ENCODE measurements at places on chromosomes 4 and X. TPM values are rescaled to one million over a fixed set of nuclear protein-coding genes. Genes with fewer than 3 reads are reported as not detected.

- DNase-seq, result no peak
Observed at GRCh38 chr4:7422898-7423180, 11.9 kb downstream of the PSAPL1 start.

GRCh38 chr4:147651563-147651962 lies 32.4 kb downstream of the PRMT9 start:
- DNase-seq, result no peak

DNA sequence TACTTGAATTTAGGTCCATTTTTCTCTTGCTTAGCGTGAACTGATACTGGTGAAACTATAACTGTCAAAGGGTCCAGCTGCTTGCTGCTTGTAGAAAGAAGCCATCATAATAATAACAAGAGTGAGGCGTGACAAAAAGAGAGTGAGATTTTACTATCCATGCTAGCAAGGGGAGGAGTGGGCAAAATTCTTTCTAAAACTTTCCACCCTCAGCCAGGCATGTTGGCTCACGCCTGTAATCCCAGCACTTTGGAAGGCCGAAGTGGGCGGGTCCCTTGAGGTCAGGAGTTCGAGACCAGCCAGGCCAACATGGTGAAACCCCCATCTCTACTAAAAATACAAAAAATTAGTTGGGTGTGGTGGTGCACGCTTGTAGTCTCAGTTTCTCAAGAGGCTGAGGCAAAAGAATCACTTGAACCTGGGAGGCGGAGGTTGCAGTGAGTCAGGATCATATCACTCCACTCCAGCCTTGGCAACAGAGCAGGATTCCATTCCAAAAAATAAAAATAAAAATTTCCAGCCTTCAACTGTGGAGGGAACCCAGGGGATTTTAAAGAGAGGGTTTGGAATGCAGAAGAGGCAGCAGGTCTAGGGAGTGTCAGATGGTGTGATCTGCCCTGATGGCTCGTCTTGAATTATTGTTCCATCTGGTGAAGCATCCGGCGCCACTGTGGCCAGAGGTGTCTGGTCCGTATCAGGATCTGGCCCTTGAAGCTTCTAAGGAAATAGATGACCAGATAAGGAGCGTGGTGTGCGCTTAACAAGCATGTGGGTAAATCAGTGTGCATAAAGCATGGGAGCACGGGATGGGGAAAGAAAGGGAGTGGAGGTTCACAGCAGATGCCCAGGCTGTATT lies 51.8 kb downstream of the LRP2BP start:
- no peak for DNase-seq

The ZFX gene
- 64.6 TPM for total RNA-seq

DNA sequence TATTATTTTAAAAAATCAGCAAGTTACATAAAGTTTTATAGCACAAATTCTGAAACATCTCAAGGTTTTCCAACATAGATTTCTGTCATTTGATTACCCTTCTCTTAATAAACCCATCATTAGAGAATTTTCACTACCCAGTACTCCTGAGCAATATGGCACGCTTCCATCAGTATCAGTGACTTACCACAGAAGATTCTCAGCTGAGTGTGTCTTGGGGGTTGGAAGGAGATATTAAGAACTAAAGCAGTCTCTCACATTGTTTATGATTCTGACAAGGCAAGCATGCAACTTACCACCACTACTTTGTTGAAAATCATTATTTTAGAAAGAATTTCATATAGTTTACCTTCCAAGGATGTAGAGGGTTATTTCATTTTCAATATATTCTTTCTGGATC lies 67.7 kb downstream of the INPP4B start:
- no peak for DNase-seq

DNA sequence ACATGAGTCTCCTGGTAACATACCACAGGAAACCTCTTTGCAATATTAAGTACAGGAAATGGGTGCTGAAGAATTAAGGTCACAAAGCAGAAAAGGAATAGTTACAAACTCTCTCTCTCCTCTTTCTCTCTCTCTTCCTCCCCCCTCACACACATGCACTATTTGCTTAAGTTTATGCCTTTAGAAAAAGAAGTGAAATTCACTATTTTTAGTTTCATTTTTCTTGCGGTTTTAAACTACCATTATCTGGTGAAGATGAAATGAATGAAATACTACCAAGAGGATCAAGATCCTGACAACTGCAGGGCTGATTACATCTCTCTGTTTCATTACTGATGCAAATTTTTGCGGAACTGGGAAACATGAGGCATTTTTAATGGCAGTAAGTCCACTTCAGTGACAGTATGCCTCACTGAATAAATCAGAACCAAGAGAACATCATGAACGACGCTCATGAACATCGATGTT lies 64.3 kb upstream of the FTHL17 start:
- DNase-seq, result peak; percentile 39

The PAGE5 gene
- total RNA-seq, result not detected

- no peak for DNase-seq
Observed at GRCh38 chr4:114879916-114880669, 233.3 kb downstream of the NDST4 start.

DNA sequence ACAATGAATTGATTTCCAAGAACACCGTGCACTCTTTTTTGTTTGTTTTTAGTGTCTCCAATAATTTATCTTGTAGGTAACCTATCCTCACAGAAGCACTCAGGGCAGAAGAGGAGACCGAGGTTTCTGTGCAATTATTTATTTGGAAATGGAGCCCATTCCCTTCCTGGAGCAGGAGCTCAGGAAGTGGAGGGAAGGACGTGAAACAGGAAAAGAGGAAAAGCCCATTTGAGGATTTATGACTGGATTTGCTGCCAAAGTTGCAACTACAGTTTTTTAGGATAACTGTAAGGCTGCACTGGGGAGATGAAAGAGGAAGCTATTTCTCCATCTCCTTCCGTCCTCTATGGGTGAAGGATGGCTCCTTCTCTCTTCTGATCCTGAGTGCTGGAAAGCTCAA lies 31.7 kb upstream of the MXRA5 start:
- no peak for DNase-seq

- DNase-seq, result no peak
Observed at GRCh38 chr4:70473679-70474078, 1.7 kb downstream of the MUC7 start.

The TTC29 gene
- total RNA-seq, result 0.33 TPM

GRCh38 chrX:69365349-69365748 lies 138.8 kb upstream of the NALF2 start:
- DNase-seq, result no peak

- DNase-seq, result no peak
Observed at GRCh38 chr4:109359040-109359646, 56.7 kb upstream of the COL25A1 start.

The LDOC1 gene
- total RNA-seq, result not detected

GRCh38 chrX:1577845-1578244 lies 13.6 kb upstream of the AKAP17A start:
- no peak for DNase-seq

GRCh38 chr4:86233681-86234080 lies 126.2 kb downstream of the MAPK10 start:
- DNase-seq, result no peak

The TSR2 gene
- 40.8 TPM for total RNA-seq

DNA sequence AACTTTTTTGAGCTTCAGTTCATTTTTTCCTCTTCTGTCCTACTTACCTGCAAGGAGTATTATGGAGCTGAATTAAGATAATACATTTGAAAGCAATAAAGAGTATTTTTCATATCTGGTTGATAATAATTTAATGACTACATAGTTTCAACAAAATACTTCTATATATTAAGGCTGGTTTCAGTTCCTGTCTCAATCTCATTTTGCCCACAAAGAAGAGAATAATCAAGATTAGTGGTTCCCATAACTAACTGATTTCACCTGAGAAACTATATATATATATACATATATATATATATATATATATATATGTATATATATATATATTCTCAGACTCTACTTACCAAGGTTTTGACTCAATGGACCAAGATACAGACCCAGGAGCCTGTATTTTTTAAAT lies 87.7 kb upstream of the ATOH1 start:
- no peak for DNase-seq

DNA sequence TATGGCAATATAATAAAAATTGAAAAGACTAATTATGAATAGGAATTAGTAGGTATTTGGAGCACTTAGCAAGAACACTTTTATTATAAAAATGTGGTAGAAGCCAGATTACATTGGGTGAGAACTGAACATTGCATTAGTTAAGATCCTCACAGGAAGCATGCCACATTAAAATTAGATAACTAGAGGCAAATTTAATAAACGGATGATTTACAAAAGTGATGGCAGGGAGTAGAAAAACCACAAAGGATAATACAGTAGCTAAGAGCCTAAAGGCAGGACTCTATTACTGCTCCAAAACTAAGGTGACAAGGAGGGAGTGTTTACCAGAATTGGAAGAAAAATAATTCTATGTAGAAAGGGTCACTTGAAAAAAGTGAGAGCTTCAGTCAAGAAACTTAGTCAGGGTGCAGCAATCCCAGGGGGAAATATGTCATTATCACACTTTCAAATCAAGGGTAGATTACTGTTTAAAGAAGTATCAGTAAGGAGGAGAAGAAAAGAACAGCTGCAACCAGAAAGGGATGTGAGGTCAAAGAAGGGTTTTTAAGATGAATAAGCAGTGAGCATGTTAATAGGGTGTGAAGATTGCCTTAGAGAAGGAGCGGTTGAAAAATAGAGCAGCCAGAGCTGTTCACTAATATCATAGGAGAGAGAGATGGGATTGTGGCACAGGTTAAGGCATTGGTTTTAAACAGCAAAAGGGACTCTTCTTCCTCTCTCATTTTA lies 84.6 kb downstream of the NDST4 start:
- DNase-seq, result peak; percentile 82

DNA sequence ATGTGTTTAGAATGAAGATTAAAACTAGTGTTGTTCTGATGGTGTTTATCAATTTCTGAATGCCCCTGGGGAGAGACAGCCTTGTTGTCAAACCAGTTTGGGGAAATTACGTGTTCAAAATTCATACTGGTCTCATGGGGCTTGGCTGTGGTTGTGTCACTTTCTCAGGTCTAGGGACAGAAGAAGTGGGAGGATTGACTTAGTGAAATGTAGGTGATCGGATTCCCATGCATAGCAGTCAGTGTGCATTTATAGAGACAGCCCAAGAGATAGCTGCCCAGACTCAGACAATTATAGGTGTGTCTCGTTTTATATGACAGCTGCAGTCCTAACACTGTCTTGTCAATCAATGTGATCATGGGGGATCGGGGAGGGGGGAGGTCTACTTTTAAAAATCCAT lies 94.4 kb upstream of the CLCN4 start:
- no peak for DNase-seq

DNA sequence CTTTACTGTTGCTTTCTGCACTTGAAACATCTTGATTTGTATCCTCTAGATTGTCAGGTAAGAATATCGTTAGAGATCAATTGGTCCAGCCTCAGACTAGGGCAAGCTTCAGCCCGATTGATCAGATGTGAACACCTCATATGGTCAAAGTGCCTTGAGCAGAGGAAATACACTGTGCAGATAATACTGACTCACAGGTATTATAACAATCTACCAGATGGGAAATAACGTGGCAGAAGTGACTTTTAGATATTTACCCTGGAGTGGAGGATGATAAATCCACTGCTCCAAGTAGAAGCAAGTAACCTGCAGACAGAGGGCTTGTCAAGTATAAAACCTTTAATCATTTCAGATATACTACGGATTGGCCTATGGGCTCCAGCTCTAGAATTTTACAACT lies 17.9 kb downstream of the VEGFC start:
- DNase-seq, result no peak

The RPL10 gene
- 2,429 TPM for total RNA-seq

DNA sequence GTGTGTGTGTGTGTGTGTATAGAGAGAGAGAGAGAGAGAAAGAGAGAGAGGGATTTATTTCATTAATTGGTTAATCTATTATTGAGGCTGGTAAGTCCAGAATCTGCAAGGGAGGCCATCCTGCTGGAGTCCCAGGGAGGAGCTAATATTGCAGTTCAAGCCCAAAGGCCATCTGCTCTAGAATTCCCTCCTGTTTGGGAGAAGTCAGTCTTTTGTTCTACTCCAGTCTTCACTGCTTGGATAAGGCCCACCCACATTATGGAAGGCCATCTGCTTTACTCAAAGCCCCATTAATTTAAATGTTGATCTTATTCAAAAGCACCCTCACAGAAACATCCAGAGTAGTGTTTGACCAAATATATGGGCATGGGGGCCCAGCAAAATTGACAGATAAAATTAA lies 317.5 kb upstream of the RASGEF1B start:
- no peak for DNase-seq

DNA sequence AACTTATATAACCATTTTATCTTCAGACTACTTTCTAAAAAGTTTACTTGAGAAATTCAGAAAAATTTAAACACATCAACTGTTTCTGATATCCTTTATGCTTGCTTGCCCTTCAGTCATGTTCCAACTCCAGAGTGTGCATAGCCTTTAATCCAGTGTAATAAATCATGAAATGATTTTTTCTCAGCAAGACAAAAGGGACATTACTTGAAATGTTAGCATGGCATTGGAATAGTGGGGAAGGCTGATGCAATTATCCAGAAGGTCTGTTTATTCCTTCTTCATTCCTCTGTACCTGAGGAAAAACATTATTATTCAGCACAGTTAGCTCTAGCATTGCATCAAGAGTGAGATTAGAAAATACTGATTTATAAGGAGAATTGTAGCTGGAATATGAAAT lies 209.9 kb downstream of the SLC7A11 start:
- no peak for DNase-seq

GRCh38 chr4:145404761-145405160 lies 76.9 kb upstream of the SMAD1 start:
- DNase-seq, result no peak

GRCh38 chr4:25029479-25030276 lies 1.1 kb downstream of the LGI2 start:
- DNase-seq, result no peak

GRCh38 chr4:89836031-89836745 lies 773 bp downstream of the SNCA start:
- no peak for DNase-seq

GRCh38 chrX:41384051-41384705 lies 50.2 kb downstream of the DDX3X start:
- peak; percentile 22 for DNase-seq
